ENCODE measurements at places on chromosomes 3 and 15.
A peak's percentile ranks its signal among the peaks of the same experiment; 100 is the strongest.

DNA sequence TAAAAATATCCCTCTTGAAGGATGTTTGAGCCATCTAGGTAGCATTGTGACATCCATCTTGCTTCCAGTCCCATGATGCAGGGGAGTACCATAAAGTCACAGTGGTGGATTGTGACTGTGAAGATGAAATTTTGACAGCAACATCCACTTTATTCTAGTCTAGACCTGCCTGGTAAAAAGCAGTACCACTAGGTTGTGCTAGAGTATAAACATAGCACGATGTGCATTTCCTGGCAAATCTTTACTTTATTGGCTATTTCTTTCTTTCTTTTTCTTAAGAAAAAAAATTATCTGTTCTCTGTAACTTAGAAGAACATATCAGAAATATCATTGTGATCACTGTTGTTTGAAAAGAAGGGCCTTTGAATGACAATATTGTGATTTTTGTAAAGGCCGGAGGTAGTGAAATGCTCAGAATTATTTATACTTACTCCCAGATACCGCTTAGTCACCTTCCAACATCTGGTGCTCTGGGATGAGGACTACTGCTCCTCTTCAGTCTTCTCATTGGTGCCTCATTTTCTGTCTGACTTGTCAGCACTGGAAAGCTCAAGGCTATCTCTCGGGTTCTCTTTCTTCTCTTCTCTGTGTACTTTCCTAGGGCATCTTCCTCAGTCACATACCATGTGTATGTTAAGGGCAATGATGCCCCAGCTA, 35.6 kb downstream of the AGBL1 start:
- no peak for DNase-seq

DNA sequence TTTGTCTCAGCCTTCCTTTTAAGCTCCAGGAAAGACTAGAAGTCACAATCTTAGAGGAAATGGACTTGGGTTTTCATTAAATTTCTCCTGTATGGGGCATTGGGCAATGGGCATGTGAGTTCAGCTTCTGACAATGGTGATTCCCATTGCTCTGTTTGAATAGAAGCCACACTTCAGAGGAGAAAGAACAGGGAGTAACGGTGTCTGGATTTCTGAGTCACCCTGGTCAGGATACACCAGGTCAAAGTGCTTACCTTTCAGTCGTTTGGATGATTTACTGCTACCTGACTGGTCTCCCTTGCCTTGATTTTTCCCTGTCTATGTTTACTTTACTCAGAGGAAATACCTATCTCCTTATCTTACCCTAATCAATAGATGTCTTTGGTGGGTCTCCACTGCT, 111.7 kb upstream of the VEPH1 start:
- no peak for DNase-seq

GRCh38 chr3:55203006-55203405, 275.1 kb upstream of the LRTM1 start:
- no peak for DNase-seq

GRCh38 chr3:37773911-37774310, 87.8 kb upstream of the CTDSPL start:
- DNase-seq, result no peak

- DNase-seq, result no peak
These were observed 227.7 kb downstream of the ROBO2 start for GRCh38 chr3:77267589-77267988.

DNA sequence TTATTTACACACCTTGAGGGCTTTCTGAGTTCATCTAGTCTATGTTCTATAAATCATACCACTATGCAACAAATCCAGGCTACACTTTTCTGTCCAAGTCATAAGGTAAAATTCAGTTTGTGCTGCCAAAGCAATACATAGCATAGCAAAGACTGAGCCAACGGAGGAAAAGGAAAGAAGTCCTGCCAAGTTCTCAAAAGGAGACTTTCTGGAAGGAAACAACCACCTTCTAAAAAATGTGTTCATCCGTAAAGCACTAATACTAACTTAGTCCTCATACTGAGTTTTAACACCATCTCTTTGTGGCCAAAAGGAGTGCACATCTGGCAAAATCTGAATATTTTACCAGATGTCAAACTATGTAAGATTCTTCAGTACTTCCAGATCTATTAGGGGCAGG, 620.2 kb downstream of the RBMS3 start:
- no peak for DNase-seq

DNA sequence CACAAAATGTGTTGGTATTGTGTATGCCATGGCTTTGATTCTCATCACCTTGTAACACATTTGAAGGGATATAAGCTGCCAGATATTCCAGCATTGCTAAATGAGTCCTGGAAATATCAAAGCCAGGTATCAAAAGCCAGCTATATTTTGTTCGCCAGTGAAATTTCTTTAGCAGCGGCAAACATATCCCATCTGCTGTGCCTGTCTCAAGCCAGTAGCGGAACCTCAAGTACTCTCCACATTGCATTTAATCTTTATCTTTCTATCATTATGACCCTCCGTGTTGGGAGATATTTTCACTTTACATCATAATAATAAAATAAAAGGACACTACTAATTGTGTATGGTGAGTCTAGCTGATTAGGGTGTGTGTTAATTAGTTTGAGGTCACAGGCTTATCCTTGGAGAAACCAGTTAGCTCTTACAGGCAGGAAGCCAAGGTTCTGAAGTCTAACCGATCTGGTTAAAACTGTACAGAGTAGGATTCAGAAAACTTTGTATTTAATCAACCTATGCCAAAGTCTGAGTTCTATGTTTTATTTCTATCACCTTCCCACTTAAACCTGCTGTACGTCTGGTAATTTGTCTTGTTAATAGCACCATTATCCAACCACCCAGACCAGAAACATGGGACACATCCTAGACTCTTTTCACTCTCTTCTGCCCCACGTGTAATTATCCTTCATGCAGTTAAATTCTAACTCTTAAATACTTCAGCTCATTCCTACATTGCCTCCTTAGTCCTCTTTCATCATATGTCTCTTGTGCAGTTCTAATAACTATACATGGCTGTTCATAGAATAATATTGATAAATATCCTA, 14.5 kb downstream of the TIPARP start:
- no peak for DNase-seq

- no peak for DNase-seq
These were observed 14.5 kb downstream of the EPHB1 start for GRCh38 chr3:134809427-134810051.

- DNase-seq, result no peak
These were observed 408.2 kb upstream of the CBLB start for GRCh38 chr3:106276755-106277612.

DNA sequence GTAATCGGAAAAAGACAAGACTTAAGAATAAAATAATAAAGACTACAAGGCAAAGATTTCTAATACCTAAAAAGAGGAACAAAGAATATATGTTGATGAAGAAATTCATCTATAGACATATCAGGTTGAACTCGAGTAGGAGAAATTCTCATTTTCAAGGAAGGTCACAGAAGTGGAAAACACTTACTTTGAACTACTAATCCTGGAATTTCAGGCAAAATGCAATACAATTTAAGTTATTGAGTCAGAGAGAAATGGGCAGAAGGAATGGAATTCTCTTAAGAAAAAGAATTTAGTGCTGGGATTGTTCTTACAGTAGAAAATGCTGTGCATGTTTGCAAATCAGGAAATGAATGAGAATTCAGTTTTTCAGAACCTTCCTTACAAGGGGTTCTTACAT, 135.9 kb upstream of the TGFBR2 start:
- no peak for DNase-seq

GRCh38 chr3:52288674-52289073, 1.0 kb downstream of the GLYCTK start:
- no peak for DNase-seq

GRCh38 chr3:71931922-71932321, 147.0 kb upstream of the PROK2 start:
- DNase-seq, result no peak

GRCh38 chr3:14188041-14188754, 9.6 kb downstream of the LSM3 start:
- no peak for DNase-seq

GRCh38 chr15:48559285-48559684, 86.2 kb downstream of the FBN1 start:
- DNase-seq, result peak; percentile 67

Data from renal pelvis (tissue), 12 donors.